ENCODE measurements at places on chromosomes 5 and 9. TPM values are rescaled to one million over a fixed set of nuclear protein-coding genes. Genes with fewer than 3 reads are reported as not detected.

- no peak for DNase-seq
Measured at GRCh38 chr9:99634186-99634585, 187.5 kb upstream of the NR4A3 start.

GRCh38 chr9:126363847-126364671, 37.4 kb downstream of the MVB12B start:
- DNase-seq = no peak

DNA sequence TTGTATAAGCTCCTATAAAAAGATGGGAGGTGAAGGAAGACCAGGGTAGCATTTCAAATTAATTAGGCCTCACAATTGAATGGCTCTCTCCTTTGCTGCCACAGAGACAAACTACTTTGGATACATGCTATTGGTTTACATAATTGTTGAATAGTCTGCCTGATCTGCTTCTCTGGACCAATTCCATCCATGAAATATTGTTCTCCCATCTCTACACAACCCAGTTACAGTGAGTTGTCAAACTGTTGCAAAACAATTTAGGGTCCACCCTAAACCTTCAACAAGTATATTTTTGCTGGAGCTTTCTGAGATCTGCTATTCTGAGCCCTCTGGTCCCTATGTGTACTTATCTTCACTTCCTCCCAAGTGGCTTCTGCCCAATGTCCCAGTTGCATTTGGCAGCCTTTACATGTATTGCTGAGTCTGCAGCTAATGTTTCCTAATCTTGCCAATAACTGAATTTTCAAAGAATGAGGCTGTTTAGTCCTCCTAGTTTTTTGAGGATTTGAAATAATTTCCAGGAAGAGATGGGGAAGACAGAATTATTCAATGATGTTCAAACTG, 38.9 kb downstream of the AGTPBP1 start:
- DNase-seq = no peak

- DNase-seq = no peak
Measured at GRCh38 chr5:113218906-113219517, 215.8 kb downstream of the TSSK1B start.

OGN gene
- not detected for total RNA-seq

CEP72 gene
- total RNA-seq = 27.8 TPM

PRR7 gene
- 8.8 TPM for total RNA-seq

PCYOX1L gene
- 18.5 TPM for total RNA-seq

GRXCR2 gene
- not detected for total RNA-seq

SLC22A4 gene
- total RNA-seq = 1.3 TPM

JAKMIP2 gene
- 13.8 TPM for total RNA-seq
